Esophagus muscularis mucosa (tissue), 4 donors: ENCODE measurements at places on chromosomes 16 and 17. TPM values are rescaled to one million over a fixed set of nuclear protein-coding genes. Genes with fewer than 3 reads are reported as not detected.
A peak's percentile ranks its signal among the peaks of the same experiment; 100 is the strongest.

DNA sequence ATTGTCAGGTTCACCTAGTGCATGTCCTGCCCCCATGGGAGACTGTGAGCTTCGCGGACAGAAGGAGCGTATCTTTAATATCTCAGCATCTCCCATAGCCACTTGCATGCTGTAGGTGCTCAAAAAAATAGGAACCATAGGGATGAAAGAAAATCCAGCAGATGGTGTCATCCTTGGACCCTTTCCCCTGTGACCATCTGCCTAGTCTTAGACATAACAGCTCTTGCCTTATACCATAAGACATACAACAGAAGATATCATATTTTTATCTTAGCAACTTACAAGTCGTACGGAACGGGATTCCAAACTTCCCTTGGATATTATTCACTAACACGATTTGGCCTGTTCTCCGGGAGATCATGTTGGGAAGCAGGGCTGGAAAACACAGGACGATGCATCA lies 14.5 kb downstream of the DHRS7C start:
- no peak for DNase-seq

GRCh38 chr17:73936908-73937627 lies 266.4 kb upstream of the RPL38 start:
- peak; percentile 85 for DNase-seq

SMTNL2 gene
- 3.0 TPM for total RNA-seq

LSM12 gene
- 37.8 TPM for total RNA-seq

DNA sequence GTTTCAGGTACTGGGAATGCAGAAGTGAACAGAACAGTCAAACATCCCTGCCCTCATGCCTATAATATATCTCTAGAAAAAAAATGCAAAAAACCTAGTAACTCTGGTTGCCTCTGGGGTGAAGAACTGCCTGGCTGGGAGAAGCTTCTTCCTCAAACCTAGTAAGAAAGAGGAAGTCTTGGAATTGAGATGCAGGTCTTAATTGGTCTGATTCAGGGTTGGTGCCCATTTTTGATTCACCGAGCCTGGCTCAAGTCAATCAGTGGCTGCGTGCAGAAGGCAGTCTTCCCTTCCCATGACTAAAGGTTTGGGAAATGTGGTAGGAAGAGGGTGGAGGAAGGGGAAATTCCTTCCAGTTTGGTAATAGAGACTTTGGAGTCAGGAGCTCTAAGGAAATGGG lies 22.4 kb downstream of the CDRT15 start:
- no peak for DNase-seq
